ENCODE measurements at places on chromosomes 6 and 20. TPM values are rescaled to one million over a fixed set of nuclear protein-coding genes. Genes with fewer than 3 reads are reported as not detected.

Gene POU5F1
- not detected for total RNA-seq

Gene FAM162B
- 6.8 TPM for total RNA-seq

Gene EYS
- not detected for total RNA-seq

Gene ULBP2
- 0.51 TPM for total RNA-seq

All from posterior vena cava (tissue), 2 donors.